ENCODE measurements at places on chromosomes 6 and 20.

GRCh38 chr20:64055893-64056638 lies 6.6 kb upstream of the SOX18 start:
- no peak for DNase-seq

DNA sequence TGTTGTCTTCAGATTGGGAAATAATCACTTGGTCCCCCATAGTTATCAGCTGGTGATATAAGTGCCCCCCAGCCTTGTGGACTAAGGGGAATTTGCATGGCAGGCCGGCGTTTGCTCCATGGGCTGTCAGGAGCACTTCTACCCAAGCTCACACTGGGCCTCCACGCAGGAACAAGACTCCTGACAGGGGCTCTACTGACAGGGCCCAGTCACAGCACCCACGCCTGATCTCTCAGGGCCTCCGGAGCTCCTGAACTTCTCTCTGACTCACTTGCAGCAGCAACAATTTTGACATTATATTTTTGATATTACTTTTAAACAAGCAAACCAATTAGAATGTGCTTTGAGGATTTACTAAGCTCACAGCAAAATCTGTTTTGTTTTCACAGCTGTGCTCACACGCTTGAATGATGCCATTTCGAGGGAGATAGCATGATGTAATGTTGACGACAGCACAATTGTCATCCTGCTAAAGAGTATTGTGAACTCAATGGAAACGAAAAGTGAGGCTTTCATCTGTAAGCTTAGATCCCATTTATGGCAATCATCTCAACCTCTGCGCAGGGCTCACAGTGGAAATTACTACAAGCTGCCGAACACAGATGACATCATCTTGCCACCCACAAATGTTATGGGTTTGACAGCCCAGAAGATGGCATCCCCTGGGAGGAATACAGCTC lies 28.7 kb upstream of the TXNDC5 start:
- no peak for DNase-seq

DNA sequence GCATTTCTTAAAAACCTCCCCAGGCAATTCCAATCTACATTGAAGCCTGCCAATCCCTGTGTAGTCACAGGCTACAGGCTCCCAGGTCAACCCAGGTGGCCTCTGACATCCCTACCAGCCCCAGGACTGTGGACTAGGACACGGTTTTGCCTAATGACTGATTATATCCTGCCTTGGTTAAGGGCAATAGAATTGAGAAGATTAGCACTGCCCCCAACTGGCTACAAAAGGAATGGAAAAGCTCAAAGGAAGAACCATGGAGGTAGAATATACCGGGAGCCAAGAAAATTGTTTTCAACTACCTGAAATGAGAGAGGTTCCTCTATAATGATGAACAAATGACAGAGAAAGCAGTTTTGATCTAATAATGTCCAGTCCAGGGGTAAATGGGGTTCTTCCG lies 421.1 kb upstream of the AGPAT4 start:
- no peak for DNase-seq

DNA sequence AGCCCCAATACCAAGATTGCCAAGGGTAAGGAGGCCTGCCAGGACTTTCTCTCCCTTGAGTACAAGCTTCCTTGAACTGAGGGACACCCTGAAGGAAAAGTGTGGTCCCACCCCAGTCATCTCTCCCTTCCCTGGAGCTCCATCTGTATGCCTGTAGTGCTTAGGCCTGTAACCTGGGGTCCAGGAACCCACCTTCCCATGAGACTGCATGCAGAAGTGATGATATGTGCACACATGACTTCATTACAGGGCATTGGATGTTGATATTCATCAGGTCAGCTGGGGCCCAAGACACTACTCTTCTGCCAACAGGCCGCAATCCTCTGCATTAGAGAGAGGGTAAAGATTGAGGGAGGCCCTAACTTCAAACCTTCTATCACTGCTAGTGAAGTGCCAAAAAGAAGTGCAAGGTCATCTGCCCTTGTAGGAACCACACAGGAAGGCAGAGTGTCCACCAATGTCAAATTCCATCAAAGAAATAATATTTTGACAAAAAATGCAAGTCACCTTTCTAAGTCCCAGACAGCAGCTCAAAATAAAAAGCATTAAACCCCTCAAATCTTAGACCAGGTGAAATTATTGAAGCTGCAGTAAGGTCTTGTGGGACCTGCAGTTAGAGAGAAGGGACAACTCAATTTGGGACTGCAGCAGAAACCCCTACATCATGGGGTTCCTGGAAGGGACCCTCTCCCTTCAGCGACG lies 5.1 kb downstream of the HLA-F start:
- DNase-seq = no peak

- DNase-seq = no peak
These were observed 8.4 kb upstream of the SGK2 start for GRCh38 chr20:43550456-43550855.

DNA sequence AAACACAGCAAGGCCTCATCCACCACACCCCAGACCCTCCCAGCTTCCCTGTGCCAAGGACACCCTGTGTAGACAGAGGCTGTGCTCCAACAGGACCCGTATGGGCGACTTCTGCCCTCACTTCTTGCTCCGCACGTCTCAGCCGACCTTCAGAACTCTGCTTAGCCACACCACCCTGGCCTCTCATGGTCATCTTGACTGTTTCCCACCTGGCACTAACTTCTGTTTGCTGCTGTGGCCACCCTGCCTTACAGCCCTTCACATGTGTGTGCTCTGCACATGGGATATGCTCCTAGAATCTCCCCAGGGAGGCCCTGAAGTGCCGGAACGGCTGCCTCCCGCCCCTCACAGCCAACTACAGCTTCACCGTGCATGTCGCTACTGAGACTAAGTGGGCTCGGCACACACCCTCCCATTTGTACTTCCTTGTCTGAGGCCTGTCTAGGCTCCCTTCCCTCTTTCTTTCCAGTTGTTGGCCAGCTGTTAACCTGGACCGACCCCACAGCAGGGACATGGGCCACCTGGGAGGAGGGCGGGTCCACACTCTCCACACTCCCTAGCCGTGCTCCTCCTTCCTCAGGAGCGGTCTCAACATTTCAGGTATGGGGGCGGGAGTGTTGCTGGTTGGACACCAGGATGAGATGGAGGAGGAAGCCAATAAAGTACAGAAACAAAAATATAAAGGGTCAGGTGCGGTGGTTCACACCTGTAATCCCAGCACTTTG lies 69.6 kb downstream of the PYGB start:
- no peak for DNase-seq

DNA sequence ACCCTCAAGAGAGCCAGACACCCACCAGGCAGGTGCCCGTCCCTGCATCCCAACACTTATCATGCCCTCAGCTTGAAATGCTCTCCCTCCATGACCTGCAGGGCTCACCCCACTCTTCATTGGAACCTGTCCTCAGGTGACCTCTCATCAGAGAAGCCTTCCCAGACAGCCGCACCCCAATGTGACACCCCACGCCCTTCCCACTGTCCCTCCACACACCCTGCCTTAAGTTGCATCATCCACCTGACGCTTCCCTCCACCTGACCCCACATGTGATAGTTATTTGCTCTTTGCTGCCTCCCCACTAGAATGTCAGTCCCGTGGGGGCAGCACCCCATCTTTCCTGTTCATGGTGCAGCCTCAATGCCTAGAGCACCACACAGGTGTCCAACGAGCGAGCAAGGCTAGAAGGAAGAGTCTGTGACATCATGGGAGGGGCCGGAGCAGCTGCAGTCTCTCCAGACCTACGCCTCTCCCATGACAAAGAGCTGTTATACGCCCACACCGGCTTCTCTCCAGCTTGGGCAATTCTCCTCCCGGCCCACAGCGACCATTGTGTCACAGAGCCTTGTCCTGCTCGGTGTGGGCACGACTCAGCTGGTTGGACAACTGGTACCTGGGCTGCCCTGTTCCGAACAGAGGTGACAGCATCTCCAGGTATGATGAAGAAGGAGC lies 58.2 kb downstream of the NFATC2 start:
- no peak for DNase-seq

DNA sequence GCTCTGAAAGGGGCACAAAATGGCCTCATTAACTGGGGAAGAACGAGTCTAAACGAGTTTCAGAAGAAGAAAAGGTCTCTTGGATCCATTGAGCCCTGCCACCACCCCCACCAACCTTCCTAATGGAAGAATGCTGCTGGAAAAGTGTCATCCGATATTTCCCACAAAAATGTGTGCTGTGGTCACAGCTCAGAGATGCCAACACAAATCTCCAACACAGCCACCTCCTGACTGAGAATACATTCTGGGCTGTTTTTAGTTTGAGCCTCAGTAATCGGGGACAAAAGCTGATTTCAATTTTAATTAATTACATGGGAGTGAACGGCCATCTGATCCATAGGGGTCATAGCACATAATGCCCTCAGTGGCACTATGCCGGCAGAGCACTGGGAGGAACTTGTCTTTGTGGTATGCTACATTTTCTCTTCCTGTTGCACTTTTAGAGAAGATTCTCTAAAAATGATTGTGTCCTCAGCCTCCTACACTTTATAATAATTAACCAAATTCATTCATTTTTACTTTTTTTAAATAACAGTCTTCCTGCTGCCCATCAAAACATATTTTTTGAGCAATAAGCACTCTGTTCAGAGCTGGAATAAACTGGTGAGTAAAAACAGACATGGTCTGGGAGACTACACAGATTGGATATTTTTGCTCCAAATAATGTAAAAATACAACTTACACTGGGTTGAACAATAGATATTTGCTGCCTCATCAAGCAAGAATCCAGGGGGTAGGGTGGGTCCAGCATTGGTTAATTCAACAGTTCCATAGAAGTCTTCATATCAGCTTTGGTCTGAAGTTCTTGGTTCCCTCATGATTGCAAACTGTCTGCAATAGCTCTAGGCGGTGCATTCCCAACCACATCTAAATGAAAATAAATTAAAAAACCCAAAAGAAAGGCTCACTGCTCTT lies 143.6 kb upstream of the TMEM170B start:
- DNase-seq = no peak

DNA sequence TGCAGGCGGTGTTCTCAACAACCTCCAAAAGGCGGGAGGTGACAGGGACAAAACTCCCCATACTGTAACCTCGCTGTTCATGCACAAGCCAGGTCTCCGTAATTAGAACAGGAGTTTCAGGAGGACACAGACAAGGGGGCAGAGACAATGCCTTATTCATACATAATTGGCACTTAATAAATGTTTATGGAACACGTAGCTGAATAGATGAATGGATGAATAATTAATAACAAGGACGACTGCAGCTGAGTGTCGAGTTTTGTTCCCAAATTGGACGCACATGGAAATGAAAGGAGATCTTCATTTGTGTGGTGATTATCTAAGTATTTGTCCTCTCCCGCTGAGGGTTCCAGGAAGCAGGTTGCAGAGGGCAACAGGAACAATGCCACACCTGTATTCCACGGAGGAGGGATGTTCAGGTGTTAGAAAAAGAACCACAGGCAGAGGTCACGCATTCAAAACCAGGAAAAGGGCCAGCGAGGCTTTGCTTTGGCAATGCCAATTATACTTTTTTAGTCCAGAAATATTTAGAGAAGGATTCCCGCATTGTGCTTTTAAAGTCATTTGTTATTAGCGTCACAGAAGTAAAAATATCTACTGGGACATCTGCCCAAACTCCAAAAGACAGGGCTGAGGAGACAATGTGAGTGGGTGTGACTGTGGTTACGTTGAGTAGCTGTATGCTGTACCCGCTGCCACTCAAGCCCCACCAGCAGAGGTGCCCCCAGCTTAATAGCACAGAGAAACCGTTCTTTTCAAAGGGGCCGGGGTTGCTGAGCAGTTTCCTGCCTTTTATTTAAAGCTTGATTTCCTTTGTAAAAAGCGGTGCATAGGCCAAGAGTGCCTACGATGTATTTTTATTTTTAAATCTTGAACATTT lies 123.3 kb downstream of the PXDC1 start:
- DNase-seq = peak; percentile 99

DNA sequence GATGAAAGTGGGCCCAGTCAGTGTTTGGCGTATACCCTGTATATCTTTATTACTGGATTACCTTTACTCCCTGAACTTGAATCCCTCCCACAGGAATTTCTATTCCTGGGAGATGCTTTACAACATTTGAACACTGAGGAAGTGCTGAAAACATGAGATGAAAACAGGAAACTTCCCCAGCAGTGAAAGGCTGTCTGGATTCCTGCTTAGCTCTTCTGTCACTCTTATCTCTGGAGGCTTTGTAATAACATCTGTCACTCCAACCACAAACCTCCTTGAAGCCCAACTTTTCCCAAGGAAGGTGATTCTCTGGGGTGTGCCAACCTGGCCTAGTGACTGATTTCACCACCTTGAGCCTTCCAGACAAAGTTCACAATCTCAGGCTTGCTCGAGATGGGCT lies 264.5 kb upstream of the BMP2 start:
- DNase-seq = no peak

GRCh38 chr6:147507162-147508041 lies 1.1 kb upstream of the SAMD5 start:
- no peak for DNase-seq

- DNase-seq = no peak
These were observed 505.2 kb downstream of the CBLN4 start for GRCh38 chr20:55500130-55500529.

DNA sequence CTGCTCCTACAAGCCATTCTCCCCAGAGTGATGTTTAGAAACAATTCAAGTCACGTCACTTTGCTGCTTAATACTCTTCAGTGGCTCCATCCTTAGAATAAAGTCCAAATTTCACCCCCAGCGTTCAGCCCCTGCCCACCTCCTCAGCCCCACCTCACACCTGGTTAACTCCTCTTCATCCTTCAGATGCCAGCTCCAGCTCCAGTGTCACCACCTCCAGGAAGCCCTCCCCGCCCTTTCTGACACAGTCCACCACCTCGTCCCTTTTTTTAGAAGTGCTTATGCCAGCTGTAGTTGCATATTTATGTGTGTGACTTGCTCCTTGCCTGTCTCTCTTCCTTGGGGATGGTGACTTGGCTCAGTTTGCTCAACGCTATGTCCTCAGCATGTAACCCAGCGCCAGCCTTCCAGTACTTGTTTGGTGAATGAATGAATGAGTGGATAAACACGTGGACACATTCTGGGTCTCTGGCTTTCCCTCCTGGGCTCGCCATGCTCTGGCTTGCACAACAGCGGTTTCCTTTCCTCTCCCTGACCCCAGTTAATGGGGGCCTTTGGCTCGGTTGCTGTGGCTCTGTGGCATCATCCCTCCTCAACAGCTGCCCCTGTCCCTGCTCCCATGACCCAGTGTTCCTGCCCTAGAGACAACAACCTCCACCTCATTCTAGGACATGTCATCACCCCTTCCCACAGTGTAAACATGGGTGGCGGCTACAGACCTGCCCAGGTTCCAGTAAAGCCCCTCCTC lies 3.7 kb upstream of the IP6K3 start:
- DNase-seq = no peak

DNA sequence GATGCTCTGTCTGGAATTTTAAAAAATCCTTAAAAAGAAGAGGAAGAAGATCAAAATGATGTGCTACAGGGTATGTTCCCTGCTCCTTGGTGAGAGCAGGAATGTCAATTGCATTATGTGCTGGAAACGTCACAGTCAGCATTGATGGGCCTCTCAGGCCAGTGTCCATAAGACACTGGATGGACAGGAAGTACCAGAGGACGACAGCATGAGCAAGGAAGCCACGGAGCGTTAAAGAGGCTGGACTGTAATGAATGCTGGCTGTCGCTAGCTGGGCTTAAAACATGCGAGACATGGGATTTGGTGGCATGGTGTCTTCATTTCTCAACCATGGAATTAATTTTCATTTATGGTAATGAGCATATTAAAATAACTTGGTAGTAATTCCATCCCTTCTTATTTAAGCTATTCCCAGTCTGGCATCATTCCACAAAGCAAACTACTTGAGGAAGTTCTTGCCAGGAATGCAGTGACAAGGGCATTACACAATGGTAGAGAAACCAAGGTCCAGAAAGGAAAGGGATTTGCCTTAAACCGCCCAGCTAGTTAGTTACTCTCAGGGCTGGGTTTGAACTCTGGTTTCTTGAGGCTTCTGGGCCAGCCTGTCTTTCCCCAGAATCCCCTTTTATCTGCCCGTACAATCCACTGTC lies 166.6 kb upstream of the SOX4 start:
- no peak for DNase-seq

Measured in COR-L47 (cell line).